OCI-M1 (cell line): ENCODE measurements at places on chromosomes 5 and 9.

DNA sequence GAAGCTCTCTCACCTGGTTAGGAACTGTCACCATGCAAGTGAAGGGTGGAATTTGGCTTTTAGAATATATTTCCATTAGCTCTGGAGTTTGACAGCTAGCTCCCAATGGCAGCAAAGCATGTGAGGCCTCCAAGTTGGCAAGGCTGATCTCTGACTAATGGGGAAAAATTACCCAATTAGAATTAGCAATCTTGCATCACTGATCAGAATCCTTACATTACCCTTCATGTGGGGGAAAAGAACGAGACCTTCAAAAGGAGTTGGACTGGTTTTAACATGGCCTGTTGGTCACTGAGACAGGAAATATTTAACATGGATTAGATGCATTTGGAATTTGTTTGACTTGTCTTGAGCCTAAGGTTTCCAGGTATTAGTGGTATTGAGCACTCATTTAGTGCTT, 192.3 kb upstream of the GDNF start:
- no peak for DNase-seq

DNA sequence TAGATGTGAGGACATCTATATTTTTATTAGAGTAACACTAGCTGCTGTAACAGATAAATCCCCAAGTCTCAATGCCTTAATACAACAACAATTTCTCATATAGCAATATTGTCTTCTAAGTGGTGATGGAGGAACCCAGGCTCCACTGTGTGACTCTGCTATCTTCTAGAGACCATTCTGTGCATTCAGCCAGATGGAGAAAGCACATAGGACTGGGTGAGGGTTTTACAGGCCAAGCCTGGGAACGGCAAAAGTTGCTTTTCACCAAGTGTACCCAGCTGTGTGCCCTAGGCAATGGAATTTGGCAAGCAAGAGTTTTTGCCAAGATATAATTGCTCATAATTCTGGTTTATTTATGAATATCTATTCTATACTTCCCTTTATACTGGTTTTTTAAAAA, 11.7 kb downstream of the RBM22 start:
- no peak for DNase-seq

- DNase-seq: no peak
Observed at GRCh38 chr9:87076825-87077224, 129.5 kb upstream of the GAS1 start.

- peak; percentile 9 for DNase-seq
Observed at GRCh38 chr5:170479484-170479883, 24.3 kb upstream of the KCNIP1 start.

DNA sequence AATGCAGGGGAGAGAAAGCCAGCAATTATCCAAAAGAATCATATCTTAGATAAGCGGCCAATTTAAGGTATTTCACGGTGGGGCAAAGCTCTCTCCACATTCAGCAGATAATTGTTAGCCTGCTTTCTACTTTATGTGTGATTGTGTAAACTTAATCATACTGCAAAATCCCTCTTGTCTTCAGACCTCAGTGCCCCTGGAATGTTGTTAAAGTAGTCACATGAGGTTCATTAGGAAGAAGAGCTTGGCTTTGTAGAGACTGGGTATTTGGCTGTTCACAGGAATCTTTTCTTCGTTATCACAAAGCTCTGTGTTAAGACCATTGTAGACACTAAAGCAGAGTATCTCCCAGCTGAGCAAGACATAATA, 127.0 kb downstream of the RFK start:
- no peak for DNase-seq

DNA sequence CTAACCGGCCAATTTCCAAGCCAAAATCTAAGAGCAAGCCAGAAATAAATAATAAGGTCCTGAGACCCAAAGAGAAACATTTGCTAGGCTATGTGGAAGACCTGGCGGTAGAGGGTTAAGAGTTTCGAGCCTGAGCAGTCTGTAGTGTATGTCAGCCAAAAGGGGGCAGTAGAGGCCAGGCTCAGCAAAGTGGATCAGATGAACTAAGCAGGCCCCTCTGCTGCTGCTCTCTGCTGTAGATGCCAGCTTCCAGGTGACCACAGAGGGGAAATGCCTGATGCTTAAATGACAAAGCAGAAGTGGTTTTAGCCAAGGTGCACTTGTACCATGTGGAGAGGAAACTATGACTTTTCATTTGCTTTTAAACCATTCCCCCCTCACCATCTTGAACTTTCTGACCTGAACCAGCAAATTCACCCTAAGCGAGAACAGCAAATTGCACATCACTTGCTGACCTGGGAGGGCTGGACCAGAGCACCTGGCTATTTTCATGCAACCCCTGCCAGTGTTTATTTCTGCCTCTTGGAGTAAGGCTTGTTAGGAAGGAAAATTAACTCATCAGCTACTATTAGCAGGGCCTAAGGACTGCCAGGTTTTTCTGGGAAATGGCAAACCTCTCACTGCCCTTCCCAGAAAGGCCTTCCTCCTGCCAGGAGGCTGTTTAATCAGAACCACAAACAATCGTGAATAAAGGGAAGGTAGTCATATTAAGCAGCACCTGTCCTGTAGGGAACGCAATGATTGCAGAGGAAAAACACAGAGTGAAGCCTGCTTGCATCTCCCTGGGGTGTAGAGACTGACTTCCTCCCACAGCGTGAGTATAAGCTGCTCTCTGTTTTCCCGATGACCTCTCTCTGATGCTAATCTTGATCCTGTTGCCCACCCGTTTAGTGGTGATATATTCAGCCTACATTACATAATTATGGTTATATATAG, 818.2 kb downstream of the TLR4 start:
- peak; percentile 56 for DNase-seq

GRCh38 chr9:91858213-91859030, 91.6 kb downstream of the ROR2 start:
- DNase-seq: no peak

DNA sequence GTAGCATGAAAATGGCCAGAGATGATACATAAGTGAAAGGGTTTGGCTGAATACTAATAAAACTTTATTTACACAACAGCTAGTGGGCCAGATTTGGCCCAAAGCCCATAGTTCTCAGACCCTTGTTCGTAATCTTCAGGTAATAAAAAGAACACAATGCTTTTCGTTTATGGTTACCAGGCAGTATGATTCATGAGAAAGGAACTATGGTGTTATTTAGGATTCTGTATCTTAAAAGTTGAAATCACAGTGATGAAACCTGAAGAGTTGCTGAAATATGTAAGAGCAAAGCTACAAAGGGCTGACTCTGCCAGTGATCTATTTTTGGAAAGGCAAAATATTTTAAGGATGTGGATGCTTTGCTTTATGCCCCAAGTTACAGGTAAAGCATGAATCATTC, 192.7 kb downstream of the SMC2 start:
- no peak for DNase-seq

DNA sequence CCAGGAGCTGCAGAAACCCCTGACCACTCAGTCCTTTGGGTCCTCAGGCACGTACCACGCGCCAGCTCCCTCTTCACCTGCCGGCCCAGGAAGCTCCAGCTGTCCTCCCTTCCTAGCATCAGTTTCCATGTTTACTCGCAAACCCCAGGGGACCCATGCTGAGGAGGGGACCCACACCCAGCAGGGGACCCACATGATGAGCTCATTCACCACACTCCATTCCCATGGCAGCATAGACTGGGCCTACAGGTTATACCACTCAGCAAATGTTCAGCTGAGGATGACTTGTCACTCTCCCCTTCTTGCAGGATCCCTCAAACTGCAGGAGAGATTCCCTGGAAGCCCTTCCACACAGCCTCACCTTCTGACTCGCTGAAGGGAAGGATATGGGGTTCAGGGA, 73.5 kb upstream of the GALNT10 start:
- no peak for DNase-seq

DNA sequence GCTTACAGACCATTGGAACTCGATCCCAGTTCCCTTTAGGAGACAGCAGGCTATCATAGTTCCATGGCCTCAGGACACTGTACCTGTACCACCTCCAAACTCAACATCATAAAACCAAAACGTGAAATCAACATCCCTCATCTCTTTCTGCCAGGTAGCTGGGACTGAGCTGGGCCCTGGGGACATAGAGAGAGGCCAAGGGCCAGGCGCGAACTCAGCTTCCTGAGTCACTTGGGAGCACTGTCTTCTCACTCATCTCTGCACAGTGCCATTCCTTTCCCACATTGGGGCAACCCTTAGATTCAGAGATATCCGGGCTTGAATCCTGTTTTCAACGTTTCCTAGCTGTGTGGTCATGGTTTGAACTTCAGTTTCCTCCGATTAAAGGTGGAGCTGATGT, 12.2 kb downstream of the DAB2IP start:
- no peak for DNase-seq

DNA sequence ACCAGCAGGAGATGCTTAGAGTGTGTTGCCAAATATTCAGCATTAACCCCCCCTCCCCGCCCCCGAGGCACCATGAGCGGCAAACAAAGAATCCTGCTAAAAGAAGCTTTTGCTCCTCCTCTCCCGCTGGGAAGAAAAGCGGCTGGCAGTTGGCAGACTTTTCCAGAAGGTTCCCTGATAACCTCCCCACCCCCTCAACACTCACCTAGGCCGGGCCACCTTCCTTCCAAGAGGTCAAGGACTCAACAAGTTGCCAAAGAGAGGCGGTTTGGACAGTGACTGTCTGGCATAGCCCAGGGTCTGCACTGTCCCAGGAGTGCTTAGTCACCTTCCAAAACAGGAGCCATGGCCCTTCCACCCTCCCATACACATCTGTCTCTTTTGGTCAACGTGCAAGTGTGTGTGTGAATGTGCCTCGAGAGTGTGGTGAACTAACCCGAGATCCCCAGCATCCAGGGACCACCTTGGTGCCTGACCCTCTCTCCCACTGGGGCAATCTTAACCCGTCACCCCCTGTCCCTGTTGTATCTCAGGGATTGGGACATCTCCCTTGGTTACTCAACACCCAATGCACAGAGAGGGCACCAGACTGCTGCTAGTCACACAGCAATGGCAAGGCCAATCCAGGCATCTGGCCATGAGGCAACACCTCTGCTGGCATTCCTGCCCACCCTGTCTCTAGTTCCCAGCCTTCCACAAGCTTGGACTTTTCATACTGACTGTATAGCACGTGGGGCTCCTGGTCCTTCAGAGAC, 18.9 kb downstream of the CAMK2A start:
- no peak for DNase-seq

DNA sequence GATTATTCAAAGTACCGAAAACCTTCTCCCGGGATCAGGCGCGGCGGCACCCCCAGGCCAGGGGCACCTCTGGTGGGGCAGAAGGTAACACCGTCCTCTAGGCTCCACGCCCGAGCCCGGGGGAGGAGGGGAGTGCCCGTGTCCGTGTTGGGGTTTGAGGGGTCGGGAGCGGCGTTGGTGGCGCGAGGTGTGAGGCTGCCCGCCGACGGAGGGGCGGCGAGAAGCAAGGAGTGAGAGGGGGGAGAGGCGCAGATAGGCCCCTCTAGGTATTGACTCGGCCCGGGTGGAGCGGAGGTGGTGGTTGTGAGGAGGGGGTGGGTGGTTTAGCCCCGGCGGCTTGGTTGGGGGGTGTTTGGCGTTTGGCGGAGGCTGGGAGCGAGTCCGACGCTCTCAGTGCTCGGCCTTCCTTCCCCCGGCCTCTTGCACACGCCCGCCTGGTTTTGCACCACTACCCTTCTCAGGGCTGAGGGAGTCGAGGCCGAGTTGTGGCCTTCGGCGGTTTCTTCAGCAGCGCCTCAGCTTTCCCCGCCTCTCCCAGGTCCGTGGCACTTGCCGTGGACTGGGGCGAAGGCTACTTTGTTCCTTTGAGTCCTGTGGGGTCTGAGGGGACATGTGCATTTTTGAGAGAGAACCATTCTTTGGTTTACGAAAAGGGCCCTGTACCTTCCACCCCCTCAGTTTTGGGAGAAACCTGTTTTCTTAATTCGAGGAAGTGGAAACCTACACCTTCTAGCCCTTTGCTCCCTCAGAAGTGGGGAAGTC, 450 bp downstream of the GPBP1 start:
- peak; percentile 76 for DNase-seq

- DNase-seq: no peak
Observed at GRCh38 chr5:171162165-171162564, 146.9 kb upstream of the TLX3 start.

GRCh38 chr9:126326228-126327005, at the start of gene MVB12B:
MVB12B (plus strand) TSS chr9:126326829; CDS start chr9:126326930, 101 bp downstream.
- no peak for DNase-seq

DNA sequence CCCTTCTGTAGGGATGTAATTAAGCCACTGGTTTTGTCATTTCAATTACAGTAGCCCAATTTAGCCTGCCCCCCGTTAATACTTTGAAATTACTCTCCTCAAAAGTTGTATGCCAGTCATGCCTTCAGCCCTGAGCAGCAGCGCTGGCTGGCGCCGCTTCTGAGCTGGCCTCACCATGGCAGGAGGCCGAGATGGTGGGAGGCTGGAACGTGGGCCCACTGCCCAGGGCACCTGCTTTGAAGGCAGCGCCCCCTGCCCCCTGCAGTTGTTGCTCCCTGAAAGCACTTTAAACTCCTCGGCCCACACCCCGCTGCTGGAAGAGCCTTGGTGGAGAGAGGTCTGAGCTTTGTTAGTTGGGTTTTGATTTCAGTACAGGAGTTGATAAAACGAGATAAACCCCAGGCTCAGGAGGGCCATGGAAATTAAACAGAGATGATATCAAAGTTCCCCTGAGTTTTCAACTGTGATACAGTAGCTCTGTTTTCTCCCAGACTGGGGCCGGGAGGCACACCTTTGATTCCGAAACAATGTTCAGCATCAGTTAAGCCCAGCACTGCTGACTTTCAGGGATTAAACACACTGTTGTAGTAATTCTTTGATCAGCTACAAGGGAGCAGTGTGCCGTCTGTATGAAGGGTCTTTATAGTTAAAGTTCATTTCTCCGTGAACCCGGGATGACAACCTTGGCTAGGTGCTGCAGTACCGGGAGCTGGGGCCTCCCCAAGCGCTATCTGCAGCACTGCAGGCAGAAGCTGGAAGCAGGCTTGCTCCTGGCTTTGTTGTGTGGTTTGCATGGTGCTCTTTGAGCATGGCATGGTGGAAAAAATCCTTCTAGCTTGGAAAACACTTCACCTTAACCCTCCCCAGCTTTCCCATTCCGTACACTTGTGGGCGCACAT, 9.5 kb downstream of the MVB12B start:
- DNase-seq: no peak

DNA sequence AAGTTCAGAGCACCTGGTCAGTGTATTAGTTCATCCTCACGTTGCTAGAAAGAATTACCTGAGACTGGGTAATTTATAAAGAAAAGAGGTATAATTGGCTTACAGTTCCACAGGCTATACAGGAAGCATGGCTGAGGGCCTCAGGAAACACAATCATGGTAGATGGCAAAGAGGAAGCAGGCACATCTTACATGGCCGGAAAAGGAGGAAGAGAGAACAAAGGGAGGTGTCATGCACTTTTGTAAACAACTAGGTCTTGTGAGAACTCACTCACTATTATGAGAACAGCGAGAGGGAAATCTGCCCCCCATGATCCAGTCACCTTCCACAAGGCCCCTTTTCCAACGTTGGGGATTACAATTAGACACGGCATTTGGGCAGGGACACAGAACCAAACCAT, 28.8 kb upstream of the CAVIN4 start:
- no peak for DNase-seq
